Choroid plexus epithelial cell (primary cell): ENCODE measurements at places on chromosomes 5 and 9.

- no peak for DNase-seq
Observed at GRCh38 chr5:164893071-164893470, 1387.7 kb downstream of the MAT2B start.

DNA sequence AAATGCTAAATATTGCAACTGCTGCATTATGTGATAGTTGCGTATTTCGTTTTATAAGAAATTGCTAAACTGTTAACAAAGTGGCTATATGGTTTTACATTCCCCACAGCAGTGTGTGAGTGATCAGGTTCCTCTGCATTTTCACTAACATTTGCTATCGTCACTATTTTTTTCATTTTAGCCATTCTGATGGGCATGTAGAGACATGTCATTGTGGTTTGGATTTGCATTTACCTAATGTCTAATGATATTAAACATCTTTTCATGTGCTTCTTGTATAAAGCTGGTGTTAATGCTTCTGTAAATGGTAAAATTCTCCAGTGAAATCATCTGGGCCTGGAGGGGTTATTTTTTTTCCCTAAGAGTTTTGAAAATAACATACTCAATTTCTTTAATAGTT lies 61.6 kb downstream of the ERCC6L2 start:
- no peak for DNase-seq

DNA sequence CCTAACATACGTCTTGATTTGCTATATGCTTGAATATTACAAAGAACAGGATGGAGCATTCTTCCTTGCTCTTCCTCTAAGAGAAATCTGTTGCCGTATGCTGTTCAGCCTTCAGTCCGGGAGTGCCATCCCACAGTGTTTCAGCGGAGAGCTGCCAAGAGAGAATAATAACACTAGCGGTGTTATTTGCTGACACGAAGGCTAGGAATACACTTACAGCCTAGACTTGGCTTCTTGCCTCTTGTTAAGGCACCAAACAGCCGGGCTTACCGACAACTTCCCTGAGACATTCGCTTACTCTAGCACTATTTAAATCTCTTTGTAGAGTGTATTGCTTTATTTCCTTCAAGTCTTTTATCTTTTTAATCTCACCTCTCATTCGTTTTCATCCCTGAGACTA lies 31.4 kb downstream of the KCTD16 start:
- peak; percentile 70 for DNase-seq

GRCh38 chr5:9343146-9343850 lies 202.6 kb downstream of the SEMA5A start:
- DNase-seq: peak; percentile 73
